Activated naive CD8-positive, alpha-beta T cell treated with anti-CD3 and anti-CD28 coated beads, Interleukin-2, amount 50 U/mL, for 16 hours (primary cell): ENCODE measurements at places on chromosomes 2 and 18.
A peak's percentile ranks its signal among the peaks of the same experiment; 100 is the strongest.

GRCh38 chr2:43349904-43350303 is 123.5 kb upstream of the ZFP36L2 start:
- no peak for DNase-seq

DNA sequence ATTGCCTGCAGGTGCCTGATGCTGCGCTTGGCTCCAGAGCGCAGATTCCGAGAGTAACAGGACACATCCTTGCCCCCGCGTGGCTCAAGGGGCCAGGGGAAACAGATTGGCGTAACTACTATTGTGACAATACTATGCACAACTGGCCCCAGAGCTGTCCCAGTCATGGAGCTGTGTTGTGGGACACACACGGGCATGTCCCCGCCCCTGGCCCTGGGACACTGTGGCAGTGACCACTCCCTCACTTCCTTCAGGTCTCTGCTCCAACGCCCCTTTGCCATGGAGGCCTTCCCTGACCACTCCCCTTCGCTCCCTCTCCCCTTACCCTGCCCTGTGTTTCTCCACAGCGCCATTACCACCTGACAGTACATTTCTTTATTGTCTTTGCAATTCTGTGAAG is 132.1 kb downstream of the SMAD2 start:
- DNase-seq = no peak

DNA sequence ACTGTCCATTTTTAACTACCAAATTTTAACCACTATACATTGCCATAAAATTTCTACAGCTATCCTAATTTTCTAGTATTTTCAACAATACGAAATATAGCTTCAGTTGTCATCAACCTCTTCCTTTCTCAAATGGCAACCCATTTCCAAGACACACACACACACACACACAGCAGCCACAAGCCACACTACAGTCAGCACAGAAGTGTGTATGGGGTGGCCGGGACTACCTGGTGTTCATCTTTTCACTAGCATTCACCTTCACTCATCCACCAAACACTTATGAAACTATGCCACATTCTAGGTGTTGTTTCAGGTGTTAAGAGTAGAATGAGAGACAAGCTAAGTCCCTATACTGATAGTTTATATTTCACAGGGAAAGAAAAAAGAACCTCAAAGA is 62.9 kb downstream of the EIF2AK3 start:
- DNase-seq = no peak

GRCh38 chr2:240648155-240648649 is 22.9 kb downstream of the GPR35 start:
- no peak for DNase-seq

DNA sequence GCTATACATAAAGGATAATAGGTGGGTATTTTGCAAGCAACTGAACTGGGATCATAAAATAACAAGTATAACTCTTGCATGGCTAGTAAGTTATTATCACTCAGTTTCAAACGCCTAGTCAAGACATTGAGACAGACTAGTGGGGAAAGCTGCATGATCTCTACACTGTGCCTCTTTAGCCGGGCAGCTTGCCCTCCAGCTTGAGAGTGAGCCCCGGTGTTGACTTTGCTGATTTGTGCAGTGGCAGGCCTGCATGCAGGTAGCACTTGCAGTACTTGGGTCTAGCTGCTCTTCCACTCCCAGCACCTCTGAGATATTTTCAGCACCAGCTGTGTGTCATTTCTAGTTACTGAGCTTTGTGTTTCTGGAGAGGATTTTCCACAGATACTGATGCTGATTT is 118.8 kb upstream of the DAPL1 start:
- DNase-seq = no peak

DNA sequence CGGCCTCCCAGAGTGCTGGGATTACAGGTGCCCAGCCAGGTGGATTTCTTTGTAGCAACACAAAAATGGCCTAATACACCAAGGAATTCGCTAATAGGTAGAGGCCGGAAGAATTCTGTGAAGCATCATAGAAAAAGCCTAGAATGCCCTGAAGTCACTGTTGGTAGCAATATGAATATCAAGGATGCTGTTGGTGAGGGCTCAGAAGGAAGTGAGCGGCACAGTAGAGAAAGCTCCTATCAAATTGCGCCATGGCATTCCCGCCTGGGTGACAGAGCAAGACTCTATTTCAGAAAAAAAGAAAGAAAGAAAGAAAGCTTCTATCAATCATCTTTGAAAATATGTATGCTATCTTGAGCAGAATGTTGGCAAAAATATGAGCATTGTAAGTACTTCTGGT is 23.8 kb downstream of the GALNT5 start:
- no peak for DNase-seq

DNA sequence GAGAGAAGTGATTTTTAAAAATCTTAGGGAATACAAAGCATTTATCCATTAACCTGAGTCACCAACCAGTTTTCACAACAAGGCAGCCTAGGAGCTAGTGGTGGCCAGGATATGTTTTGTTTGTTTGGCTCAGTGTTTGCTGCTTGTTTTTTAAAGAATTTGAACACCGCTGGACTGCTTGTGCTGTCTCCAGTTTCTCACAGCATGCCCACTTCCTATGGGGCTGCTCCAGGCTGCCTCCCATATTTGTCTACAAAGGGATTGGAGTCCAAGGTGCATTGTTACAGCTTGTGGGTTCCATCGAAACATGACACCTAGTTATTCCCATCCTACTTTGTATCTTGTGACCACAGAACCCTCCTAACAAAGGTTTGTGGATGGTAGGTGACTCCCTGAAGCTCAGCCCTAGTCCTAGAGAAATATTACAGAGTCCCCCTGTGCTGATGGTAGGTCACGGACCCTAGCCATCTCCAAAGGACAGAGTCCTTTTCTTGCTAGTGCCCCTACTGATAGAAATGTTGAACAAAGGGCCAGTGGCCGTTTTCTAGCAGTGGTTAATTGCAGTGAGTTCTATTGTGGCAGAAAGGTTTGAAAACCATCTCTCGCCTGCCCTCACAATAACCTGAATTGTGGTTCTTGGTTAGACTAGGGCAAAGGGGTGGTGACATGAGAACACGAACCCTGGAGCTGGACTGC is 23.2 kb downstream of the GPR39 start:
- no peak for DNase-seq

DNA sequence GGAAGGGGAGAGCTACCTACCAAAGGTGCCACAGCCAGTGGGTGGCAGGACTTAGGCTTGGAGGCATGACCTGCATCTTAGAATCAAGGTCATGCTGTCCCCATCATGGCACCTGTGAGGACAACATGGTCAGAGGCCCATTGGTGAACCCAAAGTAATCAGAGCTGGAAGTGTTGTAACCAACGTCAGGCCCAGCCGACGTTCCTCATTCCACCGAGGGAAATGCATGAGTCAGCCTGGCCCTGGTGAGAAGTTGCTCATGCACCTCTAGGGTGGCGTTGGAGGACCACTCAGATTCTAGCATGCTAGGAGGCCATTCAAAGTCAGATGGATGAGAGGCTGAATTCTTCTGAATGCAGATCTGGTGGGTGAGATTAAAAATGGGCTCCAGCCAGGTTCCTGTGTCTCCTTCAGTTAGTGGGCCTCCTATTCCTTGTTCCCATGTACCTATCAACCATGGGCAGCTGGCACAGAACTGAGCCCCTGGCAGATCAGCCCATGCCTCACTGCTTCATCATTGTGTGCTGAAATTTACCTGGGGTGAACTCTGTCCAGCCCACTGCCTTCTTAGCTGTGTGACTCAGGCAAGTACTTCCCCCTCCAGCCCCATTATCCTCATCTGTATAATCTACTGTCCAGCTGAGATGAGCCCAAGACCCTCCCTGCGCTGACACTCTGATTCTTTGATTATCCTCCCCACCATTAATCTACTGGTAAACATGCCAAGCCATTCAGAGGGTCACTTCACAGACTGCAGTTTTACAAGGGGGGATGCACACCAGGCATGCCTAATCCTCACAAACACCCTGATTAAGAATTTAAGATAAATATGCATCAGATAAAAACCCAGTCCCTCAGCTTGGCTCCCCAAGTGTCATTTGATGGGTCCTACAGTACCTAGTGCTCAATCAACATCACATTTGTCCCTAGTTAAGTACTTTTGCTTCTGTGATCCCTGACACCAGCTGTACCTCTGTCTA is 14.0 kb downstream of the SLC14A2 start:
- DNase-seq = no peak

DNA sequence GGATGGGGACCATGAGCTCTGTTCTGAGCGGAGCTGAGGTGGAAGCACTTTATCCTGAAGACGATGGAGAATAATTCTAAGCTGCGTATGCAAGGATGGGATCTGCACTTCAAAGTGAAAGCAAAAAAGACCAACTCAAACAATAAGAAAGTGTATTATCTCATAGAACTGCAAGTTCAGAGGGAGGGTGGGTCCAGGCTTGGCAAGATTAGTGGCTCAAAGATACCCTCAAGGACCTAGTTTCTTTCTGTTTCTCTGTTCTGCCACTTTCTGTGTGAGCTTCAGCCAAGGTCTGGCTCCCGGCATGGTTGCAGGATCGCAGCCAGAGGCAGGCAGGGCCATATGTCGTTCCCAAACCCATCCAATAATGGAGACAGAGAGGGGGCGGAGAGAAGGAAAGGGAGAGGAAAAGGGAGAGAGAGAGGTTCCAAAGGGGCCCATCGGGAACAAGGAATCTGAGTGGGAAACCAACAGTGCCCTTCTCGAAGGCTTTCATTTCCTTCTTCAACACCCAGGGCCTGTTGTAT is 169.2 kb upstream of the NCK2 start:
- no peak for DNase-seq

- DNase-seq = no peak
Measured at GRCh38 chr18:48835745-48836170, 115.0 kb downstream of the SMAD7 start.

- DNase-seq = no peak
Measured at GRCh38 chr2:120646994-120647393, 88.7 kb upstream of the GLI2 start.

- DNase-seq = no peak
Measured at GRCh38 chr2:26754972-26755670, 9.0 kb upstream of the SLC35F6 start.

GRCh38 chr2:168156661-168157060 is 90.7 kb downstream of the STK39 start:
- no peak for DNase-seq

DNA sequence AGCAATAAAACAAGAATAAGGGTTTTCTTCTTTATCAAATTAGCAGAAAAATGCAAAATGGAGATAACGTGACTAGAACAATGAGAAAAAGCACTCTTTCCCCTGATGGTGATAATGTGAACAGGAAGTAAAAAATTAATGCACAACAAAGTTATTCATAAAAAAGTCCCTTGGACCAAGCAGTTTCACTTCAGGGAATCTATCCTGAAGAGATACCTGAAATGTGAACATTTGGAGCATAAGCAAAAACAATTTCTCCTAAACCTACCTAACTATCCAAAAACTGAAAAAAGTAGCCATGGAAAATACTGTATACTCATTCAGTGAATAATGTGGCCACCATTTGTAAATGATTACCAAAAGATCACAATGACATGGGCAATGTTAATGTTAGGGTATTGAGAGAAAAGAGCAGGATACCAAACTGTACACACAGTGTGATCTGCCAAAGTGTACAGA is 48.7 kb downstream of the TRIP12 start:
- no peak for DNase-seq

DNA sequence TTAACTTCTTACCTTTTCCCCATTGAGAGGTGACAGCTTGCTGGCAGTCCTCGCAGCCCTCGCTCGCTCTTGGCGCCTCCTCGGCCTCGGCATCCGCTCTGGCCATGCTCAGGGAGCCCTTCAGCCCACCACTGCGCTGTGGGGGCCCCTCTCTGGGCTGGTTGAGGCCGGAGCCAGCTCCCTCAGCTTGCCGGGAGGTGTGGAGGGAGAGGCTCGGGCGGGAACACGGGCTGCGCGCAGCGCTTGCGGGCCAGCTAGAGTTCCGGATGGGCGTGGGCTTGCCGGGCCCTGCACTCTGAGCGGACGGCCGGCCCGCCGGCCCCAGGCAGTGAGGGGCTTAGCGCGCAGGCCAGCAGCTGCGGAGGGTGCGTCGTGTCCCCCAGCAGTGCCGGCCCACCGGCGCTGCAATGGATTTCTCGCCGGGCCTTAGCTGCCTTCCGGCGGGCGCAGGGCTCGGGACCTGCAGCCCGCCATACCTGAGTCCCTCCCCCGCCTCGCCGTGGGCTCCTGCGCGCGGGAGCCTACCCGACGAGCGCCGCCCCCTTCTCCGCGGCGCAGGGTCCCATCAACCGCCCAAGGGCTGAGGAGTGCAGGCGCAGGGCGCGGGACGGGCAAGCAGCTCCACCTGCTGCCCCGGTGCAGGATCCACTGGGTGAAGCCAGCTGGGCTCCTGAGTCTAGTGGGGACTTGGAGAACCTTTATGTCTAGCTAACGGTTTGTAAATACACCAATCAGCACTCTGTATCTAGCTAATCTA is 335.0 kb downstream of the CBLN2 start:
- DNase-seq = no peak

- no peak for DNase-seq
Measured at GRCh38 chr2:20612925-20613916, 37.7 kb downstream of the HS1BP3 start.

- no peak for DNase-seq
Measured at GRCh38 chr2:175063741-175064140, 58.6 kb upstream of the CHN1 start.

- DNase-seq = no peak
Measured at GRCh38 chr2:183349091-183349490, 224.8 kb downstream of the NUP35 start.

- DNase-seq = no peak
Measured at GRCh38 chr2:7007846-7008741, 90.9 kb downstream of the RNF144A start.

GRCh38 chr2:70964596-70965386 is 13.6 kb upstream of the ANKRD53 start:
- DNase-seq = peak; percentile 57

- DNase-seq = no peak
Measured at GRCh38 chr18:62877411-62878221, 162.3 kb downstream of the PHLPP1 start.

DNA sequence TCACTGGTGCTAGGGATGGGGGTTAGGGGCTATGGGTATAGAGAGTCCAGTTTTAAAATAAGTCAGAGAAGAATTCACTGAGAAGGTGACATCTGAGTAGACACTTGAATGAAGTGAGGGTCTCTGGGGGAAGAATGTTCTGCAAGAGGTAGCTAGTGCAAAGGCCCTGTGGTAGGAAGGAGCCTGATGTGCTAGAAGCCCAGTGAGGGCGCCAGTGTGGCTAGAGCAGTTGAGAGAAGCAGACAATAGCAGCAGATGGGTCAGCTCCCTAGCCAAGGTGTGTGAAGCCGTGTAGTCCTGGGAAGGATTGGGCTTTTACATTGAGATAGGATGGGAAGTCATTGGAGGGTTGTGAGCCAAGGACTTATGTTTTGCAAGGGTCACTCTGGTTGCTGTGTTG is 105.8 kb upstream of the PELI1 start:
- DNase-seq = no peak

GRCh38 chr2:71815701-71816474 is 331.8 kb downstream of the CYP26B1 start:
- no peak for DNase-seq
